ENCODE measurements at places on chromosomes 16 and 17.

DNA sequence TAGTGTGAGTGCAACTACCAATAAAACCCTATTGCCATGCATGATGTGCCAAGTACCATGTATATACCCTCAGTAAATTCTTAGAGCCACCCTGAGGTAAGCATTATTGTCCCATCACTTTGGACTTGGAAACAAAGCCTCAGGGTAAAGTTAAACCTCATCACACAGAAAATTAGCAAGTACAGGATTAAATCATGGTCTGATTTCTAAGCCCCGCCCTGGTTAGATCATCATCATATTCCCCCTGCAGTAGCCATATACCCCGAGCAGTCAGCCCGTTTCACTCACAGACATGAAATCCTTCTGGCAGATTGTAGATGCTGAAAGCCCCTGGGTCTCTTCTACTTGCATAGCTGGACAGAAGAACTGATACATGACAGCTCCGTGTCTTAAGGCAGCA is 4.8 kb downstream of the ZP2 start:
- DNase-seq = no peak

- no peak for DNase-seq
These were observed 43.1 kb downstream of the ARSG start for GRCh38 chr17:68334393-68334792.

DNA sequence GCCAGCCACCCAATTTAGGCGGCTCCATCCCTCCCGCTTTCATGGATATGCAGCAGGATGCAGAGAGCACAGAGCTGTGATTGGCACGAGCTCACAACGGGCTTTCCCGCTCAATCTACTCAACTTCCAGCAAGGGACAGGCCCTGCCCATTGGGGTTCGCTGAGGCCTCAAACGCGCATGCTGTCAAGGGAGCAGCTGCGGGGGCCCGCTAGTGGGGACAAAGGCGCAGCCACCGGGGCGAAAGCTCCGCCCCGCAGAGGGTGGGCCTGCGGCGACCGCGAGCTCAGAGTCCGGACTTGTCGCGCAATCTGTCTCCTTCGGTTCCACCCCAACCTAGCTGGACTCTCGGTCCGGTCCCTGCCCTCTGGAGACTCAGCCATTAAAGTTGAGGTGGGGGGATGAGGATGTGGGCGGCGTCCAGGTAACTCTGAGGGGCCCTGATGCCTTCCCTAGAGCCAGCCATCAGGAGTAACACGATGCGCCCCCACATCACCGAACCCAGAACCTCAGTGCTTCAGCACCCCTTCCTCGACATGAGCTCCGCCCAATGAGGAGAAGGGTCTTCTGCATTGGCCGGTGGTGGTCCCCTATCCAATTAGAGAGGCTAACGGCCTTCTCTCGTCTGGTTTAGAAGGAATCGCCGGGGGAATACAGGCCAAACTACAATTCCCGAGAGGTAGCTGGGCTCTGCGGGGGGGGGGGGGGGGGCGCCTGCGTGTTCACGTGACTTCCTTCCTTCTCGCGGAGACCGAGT is 489 bp upstream of the NFATC3 start:
- peak; percentile 94 for DNase-seq

DNA sequence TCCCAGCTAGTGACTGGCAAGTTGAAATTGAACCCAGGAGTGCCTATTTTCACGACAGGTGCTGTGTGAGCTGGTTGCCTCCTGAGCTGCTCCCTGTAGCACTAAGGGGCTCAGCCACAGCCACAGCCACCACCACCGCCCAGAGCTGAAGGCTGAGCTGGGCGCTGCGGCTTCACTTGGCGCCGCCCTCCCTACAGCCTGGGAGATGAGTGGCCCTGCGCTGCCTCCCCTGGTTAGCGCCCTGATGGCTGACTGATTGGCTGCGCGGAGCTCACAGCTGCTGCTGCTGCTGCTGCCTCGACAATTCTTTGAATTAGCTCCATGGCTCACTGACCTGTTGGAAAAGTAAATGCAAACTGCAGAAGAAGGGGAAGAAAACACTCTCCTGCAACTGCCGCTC is 91.8 kb upstream of the TMEM132E start:
- DNase-seq = no peak

DNA sequence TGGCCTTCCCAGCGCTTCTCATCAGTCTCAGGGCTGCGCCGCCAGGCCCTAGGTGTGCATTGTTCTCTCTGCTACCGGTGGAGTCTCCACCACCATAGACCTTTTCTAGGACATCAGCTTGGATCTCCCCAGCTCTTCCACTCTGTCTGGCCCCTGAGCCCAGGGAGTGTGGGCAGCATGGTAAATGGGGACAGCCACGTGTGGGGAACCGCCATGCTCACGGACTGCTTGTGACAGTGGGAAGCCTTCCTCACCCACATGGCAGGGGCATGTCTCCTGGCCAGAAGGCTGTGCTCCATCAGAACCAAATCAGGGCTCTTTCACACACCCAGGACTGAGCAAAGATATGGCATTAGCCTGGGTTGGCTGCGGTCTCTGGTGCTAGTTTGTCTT is 51.3 kb downstream of the TNFRSF13B start:
- peak; percentile 60 for DNase-seq

- DNase-seq = no peak
These were observed 25.9 kb downstream of the GRIN2C start for GRCh38 chr17:74833501-74834377.

GRCh38 chr17:28925912-28926365 is 23.1 kb upstream of the DHRS13 start:
- DNase-seq = no peak

- DNase-seq = no peak
These were observed 878 bp downstream of the TAOK1 start for GRCh38 chr17:29390851-29391631.

- DNase-seq = no peak
These were observed 192.9 kb upstream of the C17orf78 start for GRCh38 chr17:37182786-37183465.
